Fibroblast of skin of scalp (primary cell): ENCODE measurements at places on chromosomes 3 and 15.

DNA sequence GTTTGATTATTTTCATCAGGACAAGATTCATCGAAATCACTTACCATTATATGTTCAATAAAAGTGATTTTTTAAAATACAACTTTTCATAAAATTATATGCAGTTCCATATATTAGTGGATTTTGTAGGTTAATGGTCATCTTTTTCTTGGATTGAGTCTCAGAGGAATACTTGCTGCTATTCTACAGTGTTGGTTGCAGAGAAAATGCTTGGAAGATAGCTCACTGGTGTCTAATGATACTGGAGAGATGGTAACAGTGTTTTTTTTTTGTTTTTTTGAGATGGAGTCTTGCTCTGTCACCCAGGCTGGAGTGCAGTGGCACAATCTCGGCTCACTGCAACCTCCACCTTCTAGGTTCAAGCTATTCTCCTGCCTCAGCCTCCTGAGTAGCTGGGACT, 143.3 kb downstream of the TCF12 start:
- DNase-seq = peak; percentile 40

DNA sequence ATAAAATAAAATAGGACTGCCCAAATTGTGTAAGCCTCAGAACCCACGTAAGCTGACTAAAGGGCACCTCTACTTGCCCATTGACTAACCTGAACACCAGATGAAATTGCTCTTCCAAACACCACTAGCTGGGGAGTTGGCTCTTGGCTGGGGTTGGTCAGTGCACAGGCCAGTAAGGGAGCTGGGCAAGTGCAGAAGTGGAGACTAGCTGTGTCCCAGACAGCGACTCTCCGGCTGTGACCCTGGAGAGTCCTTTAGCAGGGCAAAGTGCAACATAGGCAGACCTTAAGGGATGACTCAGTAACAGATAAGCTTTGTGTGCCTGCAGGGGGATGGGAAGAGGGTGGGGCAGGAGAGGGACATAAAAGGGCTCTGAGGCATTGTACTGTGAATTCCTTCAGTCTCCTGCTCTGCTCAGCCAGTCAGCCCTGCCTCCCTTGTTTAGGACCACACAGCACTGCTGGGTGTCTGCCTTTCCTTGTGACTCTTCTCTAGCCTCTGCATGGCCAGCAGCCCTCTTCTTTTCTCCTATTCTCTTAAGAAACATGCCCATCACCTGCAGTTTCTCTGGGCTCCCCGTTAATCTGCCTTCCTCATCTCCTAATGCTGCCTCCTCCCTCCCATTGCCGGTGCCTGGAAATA, 13.2 kb downstream of the NR1I2 start:
- no peak for DNase-seq

DNA sequence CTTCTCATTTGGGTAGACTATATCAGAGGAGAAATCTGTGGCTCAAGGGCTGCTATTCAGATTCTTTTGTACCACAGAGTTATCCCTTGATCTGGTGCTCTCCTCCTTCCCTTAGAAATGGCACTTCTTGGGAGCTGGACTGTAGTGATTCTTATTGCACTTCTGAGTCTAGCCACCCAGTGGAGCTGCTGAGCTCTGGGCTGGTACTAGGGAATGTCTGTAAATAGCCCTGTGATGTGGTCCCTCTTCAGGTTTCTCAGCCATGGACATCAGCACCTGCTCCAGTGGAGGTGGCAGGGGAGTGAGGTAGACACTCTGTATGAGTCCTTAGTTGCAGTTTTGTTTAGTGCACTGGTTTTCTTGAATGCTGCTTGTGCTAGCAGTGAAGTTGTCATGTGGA, 1292.6 kb downstream of the SI start:
- no peak for DNase-seq

GRCh38 chr3:102733791-102734563, 299.2 kb downstream of the ZPLD1 start:
- DNase-seq = peak; percentile 82

DNA sequence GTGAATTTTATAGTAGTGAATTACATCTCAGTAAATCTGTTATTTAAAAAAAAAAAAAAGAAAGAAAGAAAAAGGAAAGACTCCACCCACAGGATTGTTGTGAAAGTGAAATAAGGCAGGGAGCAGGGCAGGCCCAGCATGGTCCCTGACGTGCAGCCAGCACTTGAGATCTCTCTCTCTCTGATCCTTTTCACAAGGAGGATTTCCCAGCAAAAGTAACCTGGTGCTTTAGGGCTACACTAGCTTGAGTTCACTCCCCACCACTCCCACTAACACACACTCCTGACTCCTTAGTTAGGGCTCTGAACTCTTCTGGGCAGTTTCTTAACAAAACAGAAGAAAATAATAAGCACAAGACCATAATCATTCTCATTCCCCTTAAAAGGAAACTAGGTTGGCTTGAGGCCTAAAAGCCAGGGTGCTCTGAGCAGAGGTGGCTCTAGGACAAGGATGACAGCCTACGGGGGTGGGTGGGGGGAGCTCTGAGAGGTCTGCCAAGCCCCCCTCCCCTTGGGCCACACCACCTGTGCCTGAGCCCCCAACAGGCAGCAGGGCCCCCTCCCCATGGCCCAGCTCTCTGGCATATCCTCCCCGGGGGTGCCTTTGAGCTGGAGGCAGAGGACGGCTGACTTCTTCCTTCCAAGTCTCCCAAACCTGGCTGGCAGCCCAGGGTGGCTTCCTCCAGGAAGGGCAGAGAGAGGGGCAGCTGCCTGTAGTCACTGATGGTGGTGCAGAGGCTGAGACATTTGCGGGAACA, 856 bp downstream of the TMEM40 start:
- DNase-seq = peak; percentile 68

GRCh38 chr15:43187544-43188155, 2.4 kb downstream of the CCNDBP1 start:
- DNase-seq = peak; percentile 61

DNA sequence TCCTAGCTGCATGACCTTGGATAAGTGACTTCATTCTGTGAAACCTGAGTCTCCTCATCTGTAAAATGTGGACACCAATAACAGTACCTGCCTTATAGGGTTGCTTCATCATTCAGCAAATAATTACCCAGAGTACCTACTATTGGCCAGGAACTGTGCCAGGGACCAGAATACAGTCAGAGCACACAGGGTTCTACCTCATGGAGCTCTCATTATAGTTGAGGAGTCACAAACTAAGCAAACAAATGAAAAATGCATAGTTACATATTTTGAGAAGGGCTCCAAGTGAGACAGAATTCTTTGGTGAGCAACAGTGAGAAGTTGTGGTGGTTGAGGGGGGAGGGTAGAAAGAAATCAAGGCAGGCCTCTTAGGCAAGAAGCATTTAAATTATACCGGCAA, 308.6 kb upstream of the WNT5A start:
- DNase-seq = peak; percentile 72

- DNase-seq = no peak
These were observed 32.1 kb upstream of the ST3GAL6 start for GRCh38 chr3:98730886-98731537.

- no peak for DNase-seq
These were observed 79.8 kb downstream of the ADAMTSL3 start for GRCh38 chr15:83733691-83734090.

DNA sequence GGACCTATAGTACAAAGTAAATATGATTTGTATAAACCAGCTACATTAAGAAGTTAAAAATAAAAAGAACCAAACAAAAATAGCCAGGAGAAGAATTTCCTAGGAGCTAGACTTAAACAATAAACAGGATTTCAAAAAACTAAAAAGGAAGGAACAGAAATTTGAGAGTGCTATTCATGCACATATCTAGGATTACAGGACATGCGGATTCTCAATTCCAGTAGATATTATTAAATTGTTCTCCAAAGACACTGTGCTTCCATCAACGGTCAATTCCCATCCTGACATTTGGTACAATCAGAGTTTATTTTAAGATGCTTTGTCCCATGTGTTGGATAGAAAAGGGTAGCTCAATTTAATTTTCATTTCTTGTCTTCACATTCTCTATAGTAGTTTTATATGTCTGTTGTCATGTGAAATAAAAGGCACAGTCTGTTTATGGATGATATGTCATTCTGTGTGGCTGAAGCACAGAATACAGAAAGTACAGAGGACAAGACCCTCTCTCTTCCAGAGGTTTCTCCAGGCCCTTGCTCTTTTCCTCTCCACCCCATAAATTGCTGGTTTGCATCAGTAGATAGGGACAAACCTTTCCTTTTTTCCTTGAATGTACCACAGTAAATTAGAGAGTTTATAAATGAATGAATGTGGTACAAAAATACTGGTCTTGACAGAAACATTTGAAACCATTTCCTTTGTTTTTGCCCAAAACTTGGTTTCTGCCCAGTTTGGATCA, 3.5 kb downstream of the PLOD2 start:
- no peak for DNase-seq

GRCh38 chr3:159887911-159888310, 100.7 kb upstream of the IL12A start:
- DNase-seq = peak; percentile 49

- DNase-seq = no peak
These were observed 228.4 kb downstream of the KLF13 start for GRCh38 chr15:31555022-31555421.

DNA sequence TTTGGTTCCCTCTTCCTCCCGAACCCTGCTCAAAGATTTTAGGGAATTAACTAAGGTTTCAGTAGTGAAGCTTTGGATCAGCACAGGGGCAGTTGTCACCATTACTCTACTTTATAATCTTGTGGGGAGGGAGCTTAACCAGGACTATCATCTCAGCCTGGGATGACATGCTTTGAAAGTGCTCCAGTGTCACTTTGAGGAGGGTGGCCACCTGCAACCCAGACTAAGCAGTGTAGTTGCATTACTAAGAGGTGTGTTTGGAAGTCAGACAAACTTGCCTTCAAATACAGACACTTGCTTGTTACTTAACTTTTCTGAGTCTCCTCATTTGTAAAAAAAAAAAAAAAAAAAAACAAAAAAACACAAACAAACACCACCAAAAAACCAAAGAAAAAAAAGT, 340.3 kb upstream of the TBL1XR1 start:
- no peak for DNase-seq

DNA sequence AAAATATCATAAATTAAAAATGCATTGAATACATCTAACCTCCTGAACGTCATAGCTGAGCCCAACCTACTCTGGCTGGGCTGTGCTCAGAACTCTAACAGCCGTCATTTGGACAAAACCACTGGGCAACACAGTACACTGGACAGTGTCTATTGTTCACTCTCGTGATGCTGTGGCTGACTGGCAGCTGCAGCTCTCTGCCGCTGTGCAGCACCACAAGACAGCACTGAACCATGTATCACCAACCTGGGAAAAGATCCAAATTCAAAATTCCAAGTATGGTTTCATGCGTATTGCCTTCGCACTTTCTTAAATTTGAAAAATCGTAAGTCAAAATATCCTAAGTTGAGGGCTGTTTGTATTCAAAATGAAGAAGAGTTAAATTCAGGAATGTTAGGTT, 145.1 kb upstream of the CNTN4 start:
- no peak for DNase-seq

DNA sequence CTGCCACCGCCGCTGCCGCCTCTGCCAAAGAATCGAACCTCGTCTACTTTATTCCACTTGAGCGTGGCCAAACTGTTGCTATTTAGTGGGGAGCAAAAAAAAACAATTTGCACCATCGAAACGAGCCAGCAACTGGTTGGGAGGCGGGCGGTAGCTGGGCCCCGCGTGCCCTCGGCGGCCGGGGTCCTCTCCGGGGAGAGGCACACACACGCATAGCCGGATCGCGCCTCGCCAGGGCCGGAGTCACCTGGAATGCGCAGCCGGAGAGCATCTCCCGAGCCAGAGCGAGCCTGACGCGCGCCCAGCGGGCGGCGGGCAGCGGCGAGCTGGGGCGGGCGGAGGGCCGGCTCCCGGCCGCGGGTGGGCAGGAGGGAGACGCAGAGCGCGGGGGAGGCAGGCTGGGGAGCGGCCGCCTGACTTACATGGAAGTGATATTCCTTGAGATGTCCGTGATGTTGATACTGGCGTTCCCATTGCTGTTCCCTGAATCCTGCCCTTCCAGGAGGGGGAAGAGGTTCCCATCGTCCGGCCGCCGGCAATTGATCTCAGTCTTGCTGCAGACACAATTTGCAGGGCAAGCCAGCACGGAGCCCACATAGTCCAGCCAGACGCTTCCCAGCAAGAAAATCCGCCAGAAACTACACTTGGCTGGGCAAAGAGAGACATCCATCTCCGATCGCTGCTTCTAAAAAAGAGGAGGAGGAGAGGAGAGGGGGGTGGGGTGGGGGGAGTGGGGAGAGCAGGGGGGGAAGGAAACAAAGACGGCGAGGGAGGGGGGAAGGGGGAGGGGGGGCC, 858 bp downstream of the NTRK3 start:
- peak; percentile 49 for DNase-seq

DNA sequence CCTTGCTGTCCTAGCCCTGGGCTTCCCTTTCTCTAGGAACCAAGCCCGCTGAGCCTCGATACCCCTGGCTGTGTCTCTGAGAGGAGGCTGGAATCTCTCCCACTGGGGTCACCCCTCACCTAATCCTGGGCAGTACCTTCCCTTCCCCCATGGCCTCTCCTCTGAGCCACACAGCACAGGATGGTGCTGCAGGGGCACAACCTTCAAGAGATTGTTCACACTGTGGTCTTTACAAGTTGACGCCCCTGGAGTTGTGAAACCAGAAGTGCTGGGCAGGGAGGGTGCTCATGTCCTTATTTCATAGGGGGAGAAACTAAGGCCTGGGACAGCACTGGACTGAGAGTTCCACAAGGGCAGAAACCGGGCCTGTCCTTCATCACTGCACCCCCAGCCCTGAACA, 70.9 kb upstream of the TMEM115 start:
- no peak for DNase-seq

- DNase-seq = no peak
These were observed 19.4 kb upstream of the ADAMTS7 start for GRCh38 chr15:78830514-78831228.

- DNase-seq = peak; percentile 63
These were observed 53.0 kb upstream of the HES1 start for GRCh38 chr3:194082743-194083636.

DNA sequence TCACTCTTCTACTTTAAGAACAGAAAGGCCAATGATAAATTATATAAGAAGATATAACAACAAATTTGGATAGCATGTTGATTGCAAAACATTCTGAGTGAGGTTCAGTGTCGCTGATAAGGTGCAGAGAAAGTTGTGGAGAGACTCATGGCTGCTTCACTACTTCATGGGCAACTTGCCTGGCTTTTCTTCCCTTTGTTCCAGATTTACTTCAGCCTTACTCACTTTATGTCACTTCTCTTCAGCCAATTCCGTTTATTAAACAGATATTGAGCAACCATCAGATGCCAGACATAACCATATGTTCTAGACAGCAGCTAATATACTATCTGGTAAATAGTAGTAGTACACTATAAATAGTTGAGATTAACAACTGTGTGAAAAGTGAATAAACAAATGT, 150.0 kb upstream of the CHL1 start:
- DNase-seq = no peak

DNA sequence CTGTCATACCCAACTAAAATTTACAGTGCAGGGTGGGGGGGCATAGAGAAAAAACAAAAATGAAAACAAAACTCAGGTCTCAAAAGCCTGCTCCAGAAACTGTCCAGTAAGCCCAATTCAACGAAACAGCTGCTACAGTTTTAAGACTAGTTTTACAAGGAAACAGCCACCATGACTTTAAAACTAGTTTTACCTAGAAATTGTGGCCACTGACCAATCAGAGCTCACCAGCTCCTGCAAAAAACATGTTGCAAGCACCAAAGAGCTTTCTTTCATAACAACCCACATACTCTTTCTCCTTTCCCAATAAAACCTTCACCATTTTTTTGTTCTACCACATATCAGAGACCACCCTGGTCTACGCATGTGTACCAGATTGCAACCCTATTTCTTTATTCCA, 7.3 kb upstream of the CFAP91 start:
- peak; percentile 7 for DNase-seq
